SK-MEL-5 (cell line): ENCODE measurements at places on chromosomes 11 and 22.

DNA sequence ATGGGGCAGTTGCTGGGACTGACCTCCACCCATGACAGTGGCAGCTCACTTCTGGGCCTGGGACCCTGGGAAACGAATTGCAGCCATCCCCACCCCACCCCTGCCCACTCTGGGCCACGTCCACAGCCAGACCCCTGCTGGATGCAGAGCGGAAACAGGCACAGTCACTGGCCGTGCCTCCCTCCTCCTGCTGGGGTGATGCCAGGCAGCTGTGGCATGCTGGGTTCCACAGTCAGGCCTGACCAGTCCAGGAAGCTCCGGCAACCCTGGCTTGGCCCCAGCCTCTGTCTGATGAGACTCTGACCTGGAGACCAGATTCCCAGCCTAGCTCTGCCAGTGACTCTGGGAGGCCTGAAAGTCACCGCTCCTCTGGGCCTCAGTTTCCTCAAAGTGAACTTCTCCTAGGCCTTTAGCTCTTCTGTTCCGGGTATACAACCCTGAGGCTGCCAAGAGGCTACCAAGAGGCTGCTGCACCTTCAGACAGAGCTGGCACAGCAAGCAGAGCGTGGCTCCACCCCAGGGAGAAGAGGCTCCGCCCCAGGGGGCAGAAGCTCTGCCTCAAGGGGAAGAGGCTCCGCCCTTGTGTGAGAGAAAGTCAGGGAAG, 8.9 kb downstream of the SULT4A1 start:
- DNase-seq: peak; percentile 22

- no peak for DNase-seq
These were observed 12.4 kb downstream of the SEC14L3 start for GRCh38 chr22:30459181-30460052.

- DNase-seq: no peak
These were observed 114.5 kb downstream of the NAT10 start for GRCh38 chr11:34219941-34220370.

DNA sequence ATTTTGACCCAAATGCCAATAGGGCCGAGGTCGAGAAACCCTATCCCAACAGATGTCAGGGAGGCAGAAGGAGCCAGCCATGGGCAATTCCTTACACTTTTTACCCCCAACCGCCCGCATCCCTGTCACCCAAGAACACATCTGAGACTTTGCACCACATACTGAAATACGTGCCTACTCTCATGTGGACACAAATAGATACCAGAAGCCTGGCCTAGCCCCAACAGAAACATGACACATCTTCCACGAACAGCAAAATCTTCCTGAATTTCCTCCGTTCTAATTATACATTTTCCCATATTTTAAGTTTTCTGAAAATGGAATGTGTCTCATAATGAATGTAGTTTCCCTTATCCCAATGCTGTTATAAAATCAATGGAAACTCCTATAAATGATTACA, 64.7 kb downstream of the SLC1A2 start:
- DNase-seq: no peak

DNA sequence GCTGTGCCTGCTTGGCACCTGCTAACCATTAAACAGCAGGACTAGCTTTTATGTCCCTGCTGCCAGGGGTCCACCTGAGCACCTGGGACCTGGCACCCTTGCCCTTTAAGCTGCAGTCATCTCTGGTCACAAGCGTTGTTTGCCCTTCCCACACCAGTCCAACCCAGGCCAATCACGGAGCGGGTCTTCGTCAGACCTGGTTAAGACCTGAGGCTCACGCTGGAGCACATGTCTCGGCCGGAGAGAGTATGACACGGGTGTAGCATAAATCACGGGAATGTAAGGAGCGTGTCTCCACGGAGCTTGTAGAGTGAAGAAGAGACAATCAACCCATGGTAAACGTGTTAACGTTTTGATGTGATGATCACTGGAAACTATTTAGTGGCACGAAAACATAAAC, 847.3 kb downstream of the BRD1 start:
- no peak for DNase-seq

- DNase-seq: no peak
These were observed 28.9 kb downstream of the CD5 start for GRCh38 chr11:61131186-61131585.

GRCh38 chr22:40026641-40027040, 31.9 kb downstream of the FAM83F start:
- DNase-seq: no peak

DNA sequence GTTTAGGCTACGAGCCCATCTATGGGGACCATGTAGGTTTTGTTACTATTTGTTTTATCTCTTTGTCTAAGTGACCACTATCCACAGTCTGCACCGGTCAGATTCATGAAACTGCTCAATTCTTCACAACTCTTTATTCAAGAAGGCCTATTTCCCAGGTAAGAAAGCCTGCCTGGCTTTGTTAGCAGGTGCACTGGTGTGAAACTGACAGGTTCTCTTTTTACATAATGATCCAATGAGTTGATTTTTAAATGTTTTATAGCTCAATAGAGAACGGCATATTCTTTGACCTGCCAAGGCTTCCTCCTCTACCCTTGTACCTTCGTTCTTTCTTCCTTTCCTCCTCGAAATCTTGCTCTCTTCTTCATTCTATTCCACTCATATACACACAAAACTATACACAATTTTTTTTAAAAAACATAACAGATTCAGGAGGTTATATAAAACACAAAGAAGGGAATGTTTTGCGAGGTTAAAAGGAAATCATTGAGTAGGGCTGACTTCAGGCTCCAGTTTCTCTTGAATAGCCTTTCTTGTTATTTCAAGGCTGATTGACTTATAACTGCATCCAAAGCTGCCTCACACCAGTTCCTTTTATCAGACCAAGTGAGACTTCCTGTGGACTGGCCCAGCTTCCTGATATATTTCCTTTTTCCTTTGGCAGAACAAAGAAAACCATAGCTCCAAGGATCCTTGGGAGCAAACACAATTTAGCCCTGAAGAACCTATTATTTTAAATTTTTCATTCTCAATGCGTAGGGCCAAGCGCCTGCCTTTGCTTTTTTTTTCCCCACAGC, 11.4 kb downstream of the FLI1 start:
- DNase-seq: peak; percentile 10

- DNase-seq: no peak
These were observed 42.4 kb upstream of the PPARA start for GRCh38 chr22:46107753-46108563.

DNA sequence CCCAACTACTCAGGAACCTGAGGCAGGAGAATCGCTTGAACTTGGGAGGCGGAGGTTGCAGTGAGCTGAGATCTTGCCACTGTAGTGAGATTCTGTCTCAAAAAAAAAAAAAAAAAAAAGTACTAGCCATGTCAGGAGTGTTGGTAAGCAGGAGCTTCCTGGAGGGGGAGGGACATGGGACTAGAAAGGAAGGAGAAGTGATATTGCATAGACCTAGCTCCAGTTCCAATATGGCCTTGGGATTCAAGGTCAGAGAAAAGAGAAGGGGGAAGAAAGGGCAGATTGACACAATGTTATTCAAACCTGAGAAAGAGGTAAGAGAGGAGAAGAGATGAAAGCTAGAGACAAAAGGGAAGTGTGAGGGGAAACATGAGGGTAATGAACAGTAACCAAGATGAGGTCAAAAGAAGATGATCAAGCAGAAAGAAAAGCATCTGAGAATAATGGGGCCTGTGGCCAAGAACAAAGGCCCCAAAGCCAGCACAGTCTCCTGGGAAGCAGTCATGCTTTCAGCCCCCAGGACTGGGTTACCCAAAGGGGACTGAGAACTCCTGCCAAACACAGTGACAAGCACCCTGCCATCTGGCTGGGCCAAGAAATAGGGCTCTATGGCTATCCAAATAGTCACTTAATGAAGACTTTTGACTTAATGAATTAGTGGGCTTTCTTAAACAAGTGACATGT, 51.7 kb upstream of the FTH1 start:
- no peak for DNase-seq
